ENCODE measurements at places on chromosomes 12 and 14.

GRCh38 chr12:6810758-6811157 lies 10.9 kb upstream of the GPR162 start:
- no peak for DNase-seq

- no peak for DNase-seq
These were observed 160.9 kb downstream of the VRK1 start for GRCh38 chr14:96958057-96958456.

DNA sequence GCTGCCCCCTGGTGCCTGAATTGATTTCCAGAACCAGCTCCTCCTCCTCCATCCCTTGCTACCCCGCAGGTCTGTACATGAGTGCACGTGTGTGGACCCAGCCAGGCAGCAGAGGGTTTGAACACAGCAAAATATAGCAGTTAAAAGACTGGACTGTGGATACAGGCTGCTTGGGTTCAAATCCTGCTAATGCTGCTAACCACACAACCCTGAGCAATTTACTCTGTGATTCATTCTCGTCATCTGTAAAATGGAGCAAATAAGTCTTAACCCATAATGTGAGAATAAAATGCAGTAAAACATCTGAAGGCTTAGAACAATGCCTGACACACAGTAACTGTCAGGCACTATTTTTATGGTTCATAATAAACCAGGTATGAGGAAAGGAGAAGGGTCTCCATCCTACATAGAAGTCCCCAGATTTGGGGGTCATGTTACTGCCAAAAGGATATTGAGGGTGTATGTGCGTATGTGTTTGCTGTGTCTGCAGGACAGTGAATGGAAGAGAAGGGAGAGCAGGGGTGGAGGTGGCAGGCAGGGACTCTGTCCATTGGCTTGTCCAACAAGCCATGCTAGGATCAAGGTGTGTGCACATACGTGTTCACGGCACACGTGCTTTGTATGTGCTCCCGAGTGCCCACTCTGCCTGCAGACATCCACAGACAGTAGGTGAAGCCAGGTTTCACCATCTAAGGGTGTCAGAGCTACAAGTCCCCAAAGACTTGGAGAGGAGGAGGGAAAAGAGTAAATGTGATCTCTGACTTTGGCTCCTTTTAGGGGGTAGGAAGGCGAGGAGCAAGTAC lies 1.5 kb upstream of the STAT6 start:
- DNase-seq = no peak

DNA sequence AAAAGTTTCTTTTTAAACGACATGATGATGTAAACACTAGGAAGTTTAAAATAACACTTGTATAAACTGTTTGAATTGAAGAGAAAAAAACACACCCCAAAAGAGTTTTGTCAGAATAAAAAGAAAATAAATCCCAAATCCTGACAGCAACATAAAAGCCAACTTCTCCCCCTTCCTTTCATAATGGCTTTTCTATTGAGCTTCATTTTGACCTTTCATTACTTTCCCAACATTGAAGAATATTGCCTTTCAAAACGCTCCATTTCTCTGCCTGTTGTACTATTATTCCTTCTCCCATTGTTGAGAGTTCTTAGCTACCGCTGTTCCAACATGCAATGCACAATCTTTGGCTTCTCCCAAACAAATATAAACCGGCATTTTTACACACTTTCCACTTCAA lies 448.5 kb downstream of the BCAT1 start:
- DNase-seq = no peak

DNA sequence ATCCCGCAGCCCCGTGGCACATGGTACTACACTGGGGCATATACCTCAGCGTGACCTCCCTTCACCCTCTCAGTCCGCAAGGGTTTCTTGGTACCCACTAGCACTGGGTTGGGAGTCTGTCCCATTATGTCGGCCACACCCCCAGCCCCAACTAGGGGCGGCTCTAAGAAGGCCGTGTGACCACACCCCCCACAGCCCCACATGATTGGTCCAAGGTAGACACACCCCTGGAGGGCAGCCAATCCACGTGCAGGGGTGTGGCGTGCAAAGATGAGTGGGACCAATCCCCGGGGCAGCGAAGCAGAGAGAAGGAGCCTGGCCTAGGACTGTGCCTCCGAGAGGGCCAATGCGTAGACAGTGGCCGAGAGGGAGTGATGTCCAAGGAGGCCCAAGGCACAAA lies 34.6 kb upstream of the BEGAIN start:
- DNase-seq = no peak

DNA sequence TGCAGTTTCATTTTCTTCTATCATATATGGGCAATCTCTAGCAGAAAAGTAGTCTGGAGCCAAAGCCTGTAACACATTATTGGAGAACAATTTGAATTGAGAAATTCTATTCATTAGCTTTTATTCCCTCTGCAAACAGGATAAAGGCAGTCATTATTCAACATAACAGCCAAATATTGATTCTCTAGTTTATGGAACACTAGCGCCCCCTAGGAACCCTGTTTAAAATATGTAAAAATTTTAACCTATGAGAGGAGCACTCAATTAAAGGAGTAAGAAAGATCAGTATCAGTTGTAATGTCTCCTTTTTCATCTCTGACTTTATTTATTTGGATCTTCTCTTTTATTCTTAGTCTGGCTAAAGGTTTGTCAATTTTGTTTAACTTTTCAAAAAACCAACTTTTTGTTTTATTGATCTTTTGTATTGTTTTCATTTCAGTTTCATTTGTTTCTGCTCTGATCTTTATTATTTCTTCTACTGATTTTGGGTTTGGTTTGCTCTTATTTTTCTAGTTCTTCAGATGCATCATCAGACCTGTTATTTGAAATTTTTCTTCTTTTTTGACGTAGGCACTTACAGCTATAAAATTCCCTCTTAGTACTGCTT lies 4.8 kb upstream of the LMNTD1 start:
- DNase-seq = no peak

DNA sequence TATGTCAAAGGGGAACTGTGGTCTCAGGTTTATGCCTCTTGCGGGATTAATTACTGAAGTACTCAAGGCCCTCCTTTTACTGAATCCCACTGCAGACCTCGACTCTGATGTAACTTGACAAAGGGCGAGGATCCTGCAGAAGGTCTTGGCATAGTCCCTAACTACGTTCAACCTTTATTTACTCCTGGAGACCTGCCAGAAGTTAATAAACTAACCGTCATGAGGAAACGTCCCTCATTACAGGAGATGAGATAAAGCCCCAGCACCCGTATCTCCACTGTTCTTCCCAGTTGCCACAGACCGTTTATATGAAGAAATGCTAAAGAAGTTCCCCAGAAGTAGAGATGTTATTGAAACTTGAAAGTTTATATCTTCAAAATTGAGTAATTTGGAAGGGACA lies 190.9 kb downstream of the ETV6 start:
- DNase-seq = no peak

DNA sequence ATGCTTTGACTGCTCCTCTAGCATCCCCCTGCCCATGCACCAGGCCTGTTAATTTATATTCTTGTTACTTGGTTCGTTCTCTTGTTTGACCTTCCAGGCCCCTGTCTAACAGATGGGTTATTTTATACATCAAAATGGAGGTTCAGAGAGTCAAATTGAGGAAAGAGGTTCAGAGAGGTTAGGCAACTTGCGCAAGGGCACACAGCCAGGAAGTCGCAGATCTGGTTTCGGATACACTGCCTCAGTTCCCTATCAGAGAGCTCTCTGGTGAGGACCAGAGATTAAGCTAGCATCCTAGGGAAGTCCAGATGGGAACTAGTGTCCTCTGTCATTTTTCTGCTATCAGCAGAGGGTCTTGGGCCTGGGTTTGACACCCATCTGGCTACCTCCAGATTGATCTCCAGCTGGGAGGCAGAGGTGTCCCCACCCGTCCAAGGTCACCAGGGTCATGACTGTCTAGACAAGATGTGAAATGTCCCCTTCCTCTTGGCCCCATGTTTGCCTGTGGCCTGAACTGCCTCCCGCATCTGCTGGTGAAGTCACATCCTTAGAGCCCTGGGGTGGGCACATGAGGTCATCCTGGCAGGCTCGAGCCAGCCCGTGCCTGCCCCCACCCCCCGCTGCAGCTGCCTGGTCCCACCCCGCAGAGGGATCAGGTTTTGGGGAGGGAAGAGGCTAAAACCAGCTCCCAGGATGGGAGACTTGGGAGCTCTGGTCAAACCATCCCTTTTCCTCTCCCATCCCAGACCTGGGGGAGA lies 84.3 kb upstream of the NCOR2 start:
- no peak for DNase-seq

- DNase-seq = no peak
These were observed 36.3 kb upstream of the STK38L start for GRCh38 chr12:27207615-27208413.

DNA sequence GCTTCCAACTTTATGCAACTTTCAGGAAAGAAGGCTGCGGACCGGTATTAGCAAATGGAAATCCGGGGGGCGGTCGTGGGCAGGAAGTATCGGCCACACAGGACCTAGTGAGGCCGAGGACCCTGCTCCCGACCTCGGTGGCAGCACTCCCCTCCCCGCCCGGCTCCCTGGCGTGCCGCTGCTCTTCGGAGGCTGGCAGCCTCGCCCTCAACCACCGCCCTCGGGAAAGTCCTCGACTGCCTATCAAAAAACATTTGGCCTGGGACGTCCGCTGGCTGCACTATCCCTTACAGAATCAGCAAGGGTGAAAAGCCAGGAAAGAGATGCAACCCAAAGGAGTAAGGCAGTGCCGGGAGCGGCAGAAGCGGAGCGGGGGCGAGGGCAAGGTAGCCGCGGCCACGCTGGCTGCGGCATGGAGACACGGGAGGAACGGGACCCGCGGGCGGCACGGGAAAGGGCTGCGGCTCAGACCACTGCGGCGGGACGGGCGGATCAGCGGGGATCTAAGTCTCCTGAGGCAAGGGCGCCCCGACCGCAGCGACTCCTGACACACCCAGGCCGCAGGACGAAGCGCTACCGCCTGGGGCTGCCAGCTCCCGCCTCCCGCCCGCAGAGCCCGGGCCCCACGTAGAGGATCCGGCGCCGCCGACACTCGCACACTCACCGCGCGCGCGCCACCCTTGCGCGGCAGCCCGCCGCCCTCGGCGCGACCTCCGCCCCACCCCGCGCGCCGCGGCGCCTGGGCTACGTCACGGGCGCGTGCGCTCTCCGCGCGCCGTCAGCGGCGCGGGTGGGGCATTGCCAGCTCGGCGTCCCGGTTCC lies at the start of the genes BBOF1 and ENTPD5:
Gene BBOF1 (plus strand): TSS at position 764 of the 822 bp plus-strand sequence. CDS start 130 bp downstream, outside the sequence.
Gene ENTPD5 (minus strand): TSS at position 703 of the 822 bp plus-strand sequence. CDS start 31,186 bp downstream, outside the sequence.
- peak; percentile 46 for DNase-seq

DNA sequence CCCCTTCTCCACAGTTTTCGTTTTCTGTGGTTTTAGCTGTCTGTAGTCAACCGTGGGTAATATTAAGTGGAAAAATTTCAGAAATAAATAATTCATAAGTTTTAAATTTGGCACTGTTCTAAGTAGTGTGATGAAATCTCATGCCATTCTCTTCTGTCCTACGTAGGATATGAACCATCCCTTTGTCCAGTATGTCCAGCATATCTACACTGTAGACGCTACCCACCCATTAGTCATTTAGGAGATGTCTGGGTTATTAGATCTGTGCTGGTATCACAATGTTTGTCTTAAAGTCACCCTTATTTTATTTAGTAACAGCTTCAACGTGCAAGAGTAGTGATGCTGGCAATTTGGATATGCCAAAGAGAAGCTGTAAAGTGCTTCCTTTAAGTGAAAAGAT lies 44.7 kb downstream of the ATF7IP start:
- DNase-seq = no peak

DNA sequence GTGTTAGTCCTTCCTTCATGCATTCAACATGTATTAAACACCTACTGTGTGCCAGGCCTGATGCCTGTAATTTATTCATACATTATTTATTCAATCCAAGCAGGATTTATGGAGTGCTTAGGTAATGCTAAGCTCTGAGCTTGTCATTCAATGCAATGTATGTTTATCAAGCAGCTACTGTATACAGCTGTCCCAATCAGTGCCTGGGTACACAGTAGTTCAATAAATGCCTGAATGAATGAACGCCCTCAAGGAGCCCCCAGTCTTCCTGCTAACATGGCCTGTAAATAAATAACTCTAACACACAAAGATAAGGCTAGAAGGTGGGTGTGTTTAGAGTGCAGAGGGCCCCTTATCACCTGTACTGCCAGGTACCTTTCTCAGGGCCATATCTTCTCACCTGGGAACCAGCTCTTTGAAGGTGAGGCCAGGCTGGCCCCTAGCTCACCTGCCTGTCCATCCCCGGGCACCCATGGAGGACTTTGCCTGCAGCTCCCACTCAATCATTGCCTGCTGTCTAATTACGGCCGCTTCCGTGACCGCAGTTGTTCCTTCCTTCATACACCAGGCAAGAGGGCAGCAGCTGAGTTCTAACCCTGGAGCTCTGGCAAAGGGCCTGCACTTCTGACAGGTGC lies 20.0 kb upstream of the KDM2B start:
- DNase-seq = no peak

DNA sequence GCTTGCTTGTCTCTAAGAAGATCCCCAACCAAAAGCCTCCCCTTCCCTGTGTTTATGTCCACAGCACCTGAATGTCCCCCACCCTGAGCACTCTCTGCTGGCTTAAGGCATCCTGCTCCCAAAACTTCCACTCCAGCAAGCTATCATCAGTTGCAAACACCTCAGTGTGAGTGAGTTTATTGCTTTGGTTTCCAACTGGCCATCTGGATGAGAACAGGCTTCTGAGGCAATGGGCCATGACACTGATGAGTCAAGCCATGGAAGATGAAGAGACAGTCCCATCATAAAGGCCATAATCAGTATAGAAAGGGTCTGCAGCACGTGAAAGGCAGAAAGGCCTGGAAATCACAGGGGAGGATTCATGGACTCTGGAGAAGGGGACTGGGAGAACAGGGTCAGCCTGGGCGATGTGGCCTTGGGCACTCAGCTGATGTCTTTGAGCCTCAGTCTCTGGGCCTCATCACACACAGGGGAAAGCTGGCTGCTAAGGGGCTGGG lies 12.8 kb downstream of the CMKLR1 start:
- DNase-seq = no peak

- no peak for DNase-seq
These were observed 4.3 kb upstream of the KRT81 start for GRCh38 chr12:52295663-52296062.

DNA sequence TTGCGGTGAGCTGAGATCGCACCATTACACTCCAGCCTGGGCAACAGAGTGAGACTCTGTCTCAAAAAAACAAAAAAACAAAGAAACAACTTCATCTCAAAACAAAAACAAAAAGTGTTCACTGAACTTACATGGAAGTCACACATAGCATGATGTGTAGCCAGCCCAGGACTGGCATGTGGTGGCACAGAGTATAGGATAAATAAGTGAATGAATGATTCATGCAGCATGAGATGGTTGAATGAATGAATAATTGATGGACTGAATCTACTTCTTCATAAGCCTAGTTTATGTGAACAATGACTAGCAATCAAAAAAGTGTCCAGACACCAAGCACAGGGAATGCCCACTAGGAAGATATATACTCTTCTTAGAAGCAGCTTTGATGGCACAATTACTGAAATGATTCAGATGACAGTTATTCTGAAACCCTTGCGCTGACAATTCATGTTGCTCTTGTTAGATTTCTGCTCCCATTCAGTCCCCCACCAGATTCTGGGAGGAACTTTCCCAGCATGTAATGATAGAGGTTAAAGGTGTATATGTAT lies 31.6 kb upstream of the SERPINA6 start:
- DNase-seq = no peak

GRCh38 chr12:12290206-12290605 lies 23.4 kb upstream of the LRP6 start:
- no peak for DNase-seq

DNA sequence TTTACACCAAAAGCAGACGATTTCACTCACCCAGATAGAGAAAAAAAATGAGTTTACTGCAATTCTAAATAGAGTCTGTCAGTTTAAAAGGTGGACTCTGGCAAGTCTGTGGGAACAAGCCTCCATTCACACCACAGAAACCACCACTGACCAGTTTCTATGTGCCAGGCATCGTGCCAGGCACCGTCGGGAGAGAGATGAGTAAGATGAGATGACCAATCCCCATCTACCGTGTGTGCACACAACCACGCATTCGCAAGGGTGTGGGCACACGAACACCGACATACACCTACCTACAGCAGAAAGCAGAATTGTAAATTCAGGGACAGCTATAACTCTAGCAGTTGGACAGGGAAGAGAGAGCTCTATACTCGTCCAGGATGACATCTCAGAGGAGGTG lies 58.3 kb downstream of the PRIMA1 start:
- DNase-seq = no peak

All from activated CD8-positive, alpha-beta memory T cell treated with anti-CD3 and anti-CD28 coated beads for 1 hour (primary cell).